ENCODE measurements at places on chromosomes 7 and 10. TPM values are rescaled to one million over a fixed set of nuclear protein-coding genes. Genes with fewer than 3 reads are reported as not detected.

DLX6 gene
- not detected for total RNA-seq

SPDYE3 gene
- not detected for total RNA-seq

DNA sequence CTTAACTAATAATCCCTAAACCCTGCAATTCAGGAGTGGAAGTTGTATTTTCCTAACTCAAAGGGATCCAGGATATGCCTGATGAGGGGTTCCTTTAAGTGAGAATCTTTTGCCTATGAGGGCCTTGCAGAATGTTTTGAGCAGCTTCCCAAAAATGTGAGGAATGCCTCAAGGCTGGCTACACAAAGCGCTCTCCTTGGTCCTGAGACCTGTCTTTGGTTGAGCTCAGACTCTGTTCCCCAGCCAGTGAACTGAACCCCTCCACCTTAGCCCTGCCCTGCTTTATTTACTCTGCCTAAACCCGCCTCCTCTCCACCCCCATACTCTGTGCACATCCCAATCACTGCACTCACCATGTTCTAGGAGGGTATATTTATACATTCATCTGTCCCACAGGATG lies 108.6 kb downstream of the NRCAM start:
- no peak for DNase-seq

- DNase-seq, result peak; percentile 82
Measured at GRCh38 chr10:102919246-102919959, 1.3 kb downstream of the CNNM2 start.

DNA sequence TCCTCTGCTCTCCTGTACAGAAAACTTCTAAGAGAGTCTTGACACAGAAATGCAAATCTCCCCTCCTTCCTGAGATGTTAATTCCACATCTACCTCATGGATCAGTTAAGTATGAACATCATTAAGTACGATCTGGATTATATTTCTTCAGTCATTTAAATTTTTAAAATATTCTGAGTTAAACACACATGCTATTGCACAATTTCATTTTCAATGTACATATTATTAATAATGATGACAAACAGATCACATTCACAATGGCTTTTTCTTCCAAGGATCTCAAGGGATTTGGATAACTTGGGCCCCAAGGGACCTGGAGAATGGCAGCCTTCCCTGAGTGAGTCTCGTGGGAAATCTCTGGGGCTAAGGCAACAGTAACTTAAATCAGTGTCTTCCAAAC lies 16.2 kb downstream of the BEND7 start:
- DNase-seq, result no peak

GRCh38 chr7:67653856-67654454 lies 657.3 kb downstream of the TYW1 start:
- no peak for DNase-seq

NPC1L1 gene
- 0.30 TPM for total RNA-seq

DNA sequence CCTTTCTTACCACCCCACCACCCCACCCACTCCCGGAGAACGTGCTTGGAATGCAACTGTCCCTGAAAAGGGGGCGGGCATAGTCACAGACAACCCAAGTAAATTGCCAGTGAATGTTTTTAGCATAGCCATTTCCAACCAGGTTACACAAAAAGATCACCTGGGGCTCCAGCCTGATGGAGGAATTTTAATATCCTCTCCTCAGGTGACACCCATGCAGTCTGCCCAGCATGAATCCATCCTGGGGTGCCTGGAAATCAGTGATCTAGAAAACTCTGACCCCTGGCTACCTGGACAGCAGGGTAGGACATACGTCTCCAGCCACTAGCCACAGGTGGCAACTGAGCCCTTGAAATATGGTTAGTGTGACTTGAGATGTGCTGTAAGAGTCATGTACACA lies 61.1 kb downstream of the SORBS1 start:
- no peak for DNase-seq

CFAP43 gene
- total RNA-seq, result 11.9 TPM

- no peak for DNase-seq
Measured at GRCh38 chr10:63744060-63744941, 223.1 kb downstream of the REEP3 start.

CLDN4 gene
- 111 TPM for total RNA-seq

DNA sequence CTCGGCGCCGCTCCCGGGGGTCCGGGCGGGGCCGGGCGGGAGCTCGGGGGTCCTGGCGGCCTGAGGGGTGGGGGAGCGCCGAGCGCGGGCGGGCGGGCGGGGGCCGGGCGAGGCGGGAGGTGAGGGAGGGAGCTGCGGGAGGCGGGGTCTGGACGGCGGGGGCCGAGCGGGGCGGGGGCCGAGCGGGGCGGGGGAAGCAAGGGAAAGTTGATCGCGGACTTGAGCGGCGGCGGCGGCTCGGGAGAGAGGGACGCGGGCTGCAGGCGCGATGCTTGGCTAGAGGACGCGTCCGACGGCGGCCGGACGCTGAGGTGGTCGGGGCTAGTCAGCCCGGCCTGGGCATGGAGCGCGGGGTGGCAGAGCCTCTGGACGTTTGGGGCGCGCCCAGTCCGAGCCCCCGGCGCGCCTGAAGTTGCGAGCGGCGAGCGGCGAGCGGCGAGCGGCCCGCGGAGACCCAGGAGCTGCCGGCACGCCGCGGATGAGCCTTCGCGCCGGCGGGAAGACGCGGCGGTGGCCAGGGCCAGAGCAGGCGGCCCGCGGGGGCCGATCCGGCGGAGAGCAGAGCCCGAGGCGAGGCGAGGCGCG lies at the start of gene CDH23:
Gene CDH23, plus strand, starts transcription at position 210 of the 585 bp plus-strand sequence. CDS start 42,912 bp downstream, outside the sequence.
- DNase-seq, result peak; percentile 20

PRXL2A gene
- total RNA-seq, result 23.6 TPM

DNA sequence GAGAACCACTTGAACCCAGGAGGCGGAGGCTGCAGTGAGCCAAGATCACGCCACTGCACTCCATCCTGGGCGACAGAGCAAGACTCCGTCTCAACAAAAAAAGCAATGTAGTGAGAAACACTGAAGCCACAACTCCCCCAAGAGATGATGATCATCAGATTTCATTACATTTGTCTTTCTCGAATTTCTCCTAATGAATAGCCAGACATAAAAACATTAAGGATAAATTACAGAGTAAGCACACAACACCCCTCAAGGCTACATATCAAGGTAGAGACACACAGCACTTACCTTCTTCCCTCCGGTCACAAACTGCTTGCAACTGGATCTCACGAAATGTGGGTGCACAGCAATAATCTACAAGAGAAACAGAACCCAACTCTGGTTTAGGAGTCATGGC lies 91.5 kb downstream of the VPS41 start:
- no peak for DNase-seq

DNAJC9 gene
- 16.4 TPM for total RNA-seq

GRCh38 chr7:96449094-96449493 lies 127.2 kb upstream of the SLC25A13 start:
- no peak for DNase-seq

EIF5AL1 gene
- 0.11 TPM for total RNA-seq

GRCh38 chr7:116316838-116317628 lies 106.7 kb downstream of the TES start:
- DNase-seq, result no peak

PIK3AP1 gene
- total RNA-seq, result 22.0 TPM

DNA sequence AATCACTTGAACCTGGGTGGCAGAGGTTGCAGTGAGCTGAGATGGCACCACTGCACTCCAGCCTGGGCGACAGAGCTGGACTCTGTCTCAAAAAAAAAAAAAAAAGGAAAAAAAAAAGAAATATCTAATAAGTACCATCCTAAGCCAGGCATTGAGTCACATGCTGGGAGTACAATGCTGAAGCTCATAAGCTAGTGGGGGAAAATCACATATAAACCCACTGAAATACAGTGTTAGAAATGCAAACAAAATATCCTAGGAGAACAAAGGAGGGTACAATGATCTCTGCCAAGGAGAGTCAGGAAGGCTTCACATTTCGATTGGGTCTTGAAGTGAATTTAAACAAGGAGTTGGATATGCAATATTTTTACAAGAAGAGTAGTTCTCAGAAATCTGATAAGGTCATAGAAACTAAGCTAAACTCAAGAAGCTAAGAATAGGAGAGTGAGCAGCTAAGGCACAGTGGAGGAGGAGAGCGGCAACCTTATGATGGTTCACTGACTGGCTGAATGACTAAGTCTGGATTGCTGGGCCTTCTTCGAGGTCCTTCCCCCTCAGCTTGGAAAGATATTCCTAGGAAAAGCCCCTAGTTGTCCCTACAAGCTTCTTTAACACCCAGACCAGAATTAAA lies 115.5 kb downstream of the PHTF2 start:
- DNase-seq, result no peak

DNA sequence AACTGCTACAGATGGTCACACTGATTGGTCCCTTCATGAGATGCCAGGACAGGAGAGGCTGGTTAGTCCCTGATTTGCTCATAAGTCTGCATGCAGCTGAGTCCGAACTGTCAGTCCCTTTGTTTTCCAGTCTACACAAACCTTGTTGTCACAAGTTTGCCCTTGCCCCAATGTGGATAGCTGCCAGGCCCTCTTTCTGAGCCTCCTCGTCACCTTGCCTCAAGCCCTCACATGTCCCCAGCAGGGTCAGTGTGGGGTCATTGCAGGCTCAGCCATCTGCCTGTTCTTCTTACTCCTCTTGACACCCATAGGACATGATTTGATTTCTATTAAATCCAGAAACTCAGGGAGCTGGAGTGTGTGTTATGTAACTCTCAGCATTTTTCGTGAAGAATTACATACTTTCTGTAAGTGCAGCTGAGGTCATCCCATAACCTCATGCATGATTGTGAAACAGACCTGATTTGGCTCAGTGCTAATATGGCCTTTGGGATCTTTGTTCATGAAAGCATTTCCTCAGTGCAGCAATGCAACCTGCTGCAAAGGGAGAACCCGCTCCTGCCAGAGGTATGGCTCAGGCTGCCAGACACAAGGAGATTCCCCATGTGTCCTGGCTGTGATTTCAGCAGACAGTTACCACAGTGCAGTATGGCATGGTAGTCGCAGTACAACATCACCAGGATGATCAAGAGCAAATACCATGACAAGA lies 70.0 kb upstream of the ZMIZ2 start:
- DNase-seq, result no peak

DNA sequence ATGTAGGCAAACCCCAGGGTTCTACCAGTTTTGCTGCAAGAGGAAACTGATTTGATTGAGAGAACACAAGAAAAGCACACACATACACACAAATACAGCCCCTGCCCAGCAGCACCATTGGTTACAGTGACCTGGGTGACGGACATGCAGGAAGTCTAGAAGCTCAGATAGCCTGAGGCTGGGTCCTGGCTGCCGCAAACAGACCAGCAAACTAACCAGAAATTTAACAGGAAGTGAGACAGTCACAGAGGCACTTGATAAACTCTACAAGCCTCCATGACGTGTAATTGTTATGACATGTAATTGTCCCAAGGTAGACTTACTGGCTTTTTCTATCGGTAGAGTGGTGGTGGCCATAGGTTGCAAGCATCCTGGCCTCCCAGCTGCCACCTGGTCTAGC lies 58.9 kb downstream of the PRKAR2B start:
- DNase-seq, result peak; percentile 23

HPS1 gene
- 102 TPM for total RNA-seq

- no peak for DNase-seq
Measured at GRCh38 chr10:43965033-43965917, 316.6 kb upstream of the ZNF32 start.

CCL24 gene
- total RNA-seq, result 1.5 TPM

DNA sequence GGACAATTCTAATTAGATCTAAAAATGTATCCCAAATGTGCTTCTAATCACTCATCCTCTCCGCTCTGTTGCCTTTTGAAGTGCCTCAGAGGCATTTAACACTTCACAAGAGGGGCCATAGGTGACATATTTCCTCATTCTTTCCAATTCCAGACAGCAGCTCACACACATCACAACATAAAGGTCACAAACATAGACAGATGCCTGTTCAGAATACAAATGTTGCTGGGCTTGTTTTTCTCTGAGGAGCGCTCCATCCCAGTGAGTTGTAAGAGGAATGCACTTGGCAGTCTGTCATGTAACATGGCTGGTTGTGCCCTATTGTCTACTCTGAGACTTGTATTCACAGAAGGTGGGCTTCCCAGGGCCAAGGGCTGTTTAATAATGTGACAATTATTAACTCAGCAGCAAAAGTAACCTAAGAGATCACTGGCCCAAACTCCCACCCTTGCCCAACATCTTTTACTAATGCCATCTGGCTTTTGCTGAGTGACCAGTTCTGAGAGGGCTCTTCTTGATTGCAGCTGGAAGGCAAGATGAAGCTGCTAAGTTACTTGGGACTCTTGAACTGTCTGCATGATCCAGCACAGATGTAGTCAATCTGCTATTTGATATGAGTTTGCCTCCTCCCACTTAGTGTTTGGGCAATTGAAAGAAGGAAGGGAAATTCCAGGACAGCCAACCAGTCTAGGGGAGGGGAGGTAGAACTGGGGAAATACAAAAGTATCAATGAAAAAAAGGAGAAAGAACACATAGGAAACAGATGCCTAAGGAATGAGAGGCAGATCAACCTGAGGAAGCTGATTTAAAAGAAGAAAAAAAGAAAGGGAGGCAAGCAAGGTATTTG lies 13.6 kb downstream of the PON2 start:
- DNase-seq, result no peak

Measured in upper lobe of left lung (tissue), 6 donors.